ENCODE measurements at places on chromosomes 12 and 14.

DNA sequence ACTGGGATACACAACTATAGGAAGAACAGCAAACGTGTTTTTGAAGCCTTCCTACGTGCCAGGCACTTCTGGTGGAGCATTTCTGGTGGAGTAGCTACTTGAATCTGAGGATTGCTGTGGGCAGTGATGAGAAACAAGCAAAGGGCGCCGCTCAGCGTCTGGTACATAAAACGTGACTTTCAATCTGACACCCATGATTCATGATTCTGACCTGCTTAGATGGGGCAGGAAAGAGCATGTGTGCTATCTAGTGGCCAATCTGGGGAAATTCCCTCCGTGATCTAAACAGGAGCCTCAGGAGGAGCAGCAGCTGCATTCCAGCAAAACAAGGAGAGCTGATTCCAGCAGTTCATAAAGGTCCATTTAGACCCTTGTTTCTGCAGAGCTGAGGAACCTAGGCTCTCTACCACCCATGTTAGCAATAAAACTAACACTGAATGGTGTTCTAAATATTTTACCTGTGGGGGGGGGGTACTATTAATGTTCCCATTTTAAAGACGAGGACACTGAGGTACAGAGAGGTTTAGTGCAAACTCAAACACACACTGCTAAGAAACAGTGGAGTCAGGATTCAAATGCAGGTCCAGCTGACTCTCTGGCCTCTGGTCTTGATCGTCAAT, 37.8 kb downstream of the PAH start:
- DNase-seq = no peak

GRCh38 chr12:33423706-33424105, 15.9 kb downstream of the SYT10 start:
- no peak for DNase-seq

GRCh38 chr14:106812788-106813476, 1286.5 kb downstream of the TMEM121 start:
- DNase-seq = no peak

- no peak for DNase-seq
Observed at GRCh38 chr12:28378736-28379135, 188.5 kb downstream of the CCDC91 start.

GRCh38 chr14:89231426-89232113, 185.5 kb downstream of the FOXN3 start:
- DNase-seq = no peak
